ENCODE measurements at places on chromosomes 5 and 9.

- DNase-seq, result no peak
These were observed 145.7 kb upstream of the GNA14 start for GRCh38 chr9:77793849-77794248.

DNA sequence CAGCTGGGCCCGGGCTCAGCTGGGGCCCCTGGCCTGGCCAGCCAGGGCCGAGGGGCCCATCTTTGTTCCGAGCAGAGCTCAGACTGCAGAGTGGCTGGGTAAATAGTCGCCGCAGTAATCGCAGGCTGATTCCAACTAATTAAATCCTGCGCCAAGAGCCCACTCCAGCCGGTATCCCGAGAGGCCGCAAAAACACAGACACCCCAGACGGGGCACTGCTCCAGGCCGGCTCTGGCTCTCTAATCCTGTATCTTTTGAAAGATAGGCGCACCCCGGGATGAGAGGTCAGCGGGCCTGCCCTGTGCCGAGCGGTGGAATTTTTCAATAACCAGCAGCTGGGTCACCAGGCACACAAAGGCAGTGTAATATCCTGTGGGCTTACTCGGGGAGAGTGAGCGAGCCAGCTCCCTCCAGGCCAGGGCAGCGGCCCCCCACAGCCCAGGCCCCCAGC is 57.7 kb downstream of the LMX1B start:
- no peak for DNase-seq

DNA sequence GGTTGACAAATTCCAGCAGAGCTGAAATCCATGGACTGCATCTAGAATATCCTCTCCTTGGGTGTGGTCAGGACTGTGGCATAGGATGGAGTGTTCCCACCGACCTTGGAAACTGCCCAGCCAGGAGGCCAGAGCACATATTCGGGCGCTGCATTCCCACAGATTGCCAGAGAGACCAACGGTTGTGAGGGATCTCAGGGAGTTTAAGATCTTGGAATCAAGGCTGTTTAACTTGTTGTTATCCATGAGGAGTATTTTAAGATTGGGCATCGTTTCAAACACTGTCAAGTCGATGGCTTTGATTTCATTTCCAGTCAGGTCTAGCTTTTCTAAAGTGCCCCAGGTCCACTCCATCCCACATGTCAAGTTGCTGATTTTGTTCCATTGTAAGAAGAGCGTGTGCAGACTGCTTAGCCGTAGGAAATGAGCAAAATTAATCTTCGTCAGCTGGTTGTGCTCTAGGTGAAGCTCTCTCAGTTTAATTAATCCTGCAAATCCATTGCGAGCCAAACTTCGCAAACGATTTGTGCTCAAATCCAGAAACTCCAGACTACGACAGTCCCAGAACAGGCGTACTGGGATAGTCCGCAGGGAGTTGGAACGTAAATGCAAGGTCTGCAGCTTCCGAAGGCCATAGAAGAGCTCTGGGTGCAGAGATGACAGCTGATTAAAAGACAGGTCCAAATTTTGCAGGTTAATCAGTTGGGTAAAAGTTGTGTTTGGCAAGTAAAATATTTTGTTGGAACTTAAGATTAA is 1.5 kb downstream of the LRRTM2 start:
- no peak for DNase-seq

DNA sequence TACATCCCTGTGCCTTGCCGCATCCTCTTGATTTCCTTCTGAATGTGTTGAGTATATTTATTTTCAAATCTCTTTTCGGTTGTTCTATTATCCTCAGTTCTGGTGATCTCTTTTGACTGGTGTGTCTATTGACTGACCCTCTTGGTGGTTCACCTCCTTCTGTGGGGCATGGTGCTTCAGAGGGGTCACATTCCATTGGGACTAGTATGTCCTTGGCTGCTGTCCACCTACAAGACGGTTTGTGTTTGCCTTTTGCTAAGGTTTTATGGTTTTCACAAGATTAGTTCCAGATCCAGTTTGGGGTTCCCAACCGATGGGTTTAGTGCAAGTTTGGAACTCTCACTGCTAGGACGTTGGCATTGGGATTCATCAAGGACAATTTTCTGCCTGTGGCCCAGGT is 66.6 kb downstream of the PHF2 start:
- no peak for DNase-seq

DNA sequence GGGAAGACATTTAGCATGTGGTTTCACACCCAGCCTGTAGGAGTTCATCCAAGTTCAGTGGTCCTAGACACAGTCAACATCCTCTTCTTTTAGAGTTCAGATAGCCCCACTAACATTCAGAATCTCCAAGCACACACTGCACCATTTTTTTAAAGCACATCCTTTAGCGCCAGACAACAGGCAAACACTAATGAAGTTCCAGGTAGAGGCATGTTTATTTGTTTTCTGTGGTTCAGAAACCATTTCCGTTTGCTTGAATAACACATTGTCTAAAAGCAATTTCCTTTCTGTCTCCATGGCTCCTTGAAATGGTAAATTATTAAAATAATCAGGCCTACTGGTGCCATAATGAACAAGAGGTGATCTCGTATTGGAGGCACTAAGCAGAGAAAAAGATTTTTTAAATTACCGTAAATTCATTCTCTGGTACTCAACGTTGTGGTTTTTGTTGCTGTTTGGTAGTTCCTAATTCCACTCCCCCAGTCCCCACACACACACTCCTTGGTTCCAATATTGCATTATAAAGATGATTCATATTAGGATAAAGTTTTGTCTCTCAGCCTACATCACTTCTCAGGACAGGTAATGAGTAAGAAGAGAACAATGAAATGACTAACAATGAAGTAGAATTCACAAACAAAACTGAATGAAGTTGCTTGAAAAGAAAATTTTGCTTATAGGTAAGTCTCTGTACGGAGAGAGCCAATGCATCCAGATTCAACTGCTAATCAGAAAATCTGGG is 153.1 kb downstream of the PCSK1 start:
- DNase-seq, result no peak

- DNase-seq, result no peak
These were observed 25.4 kb upstream of the ANXA6 start for GRCh38 chr5:151182976-151183375.

GRCh38 chr5:109819878-109820277 is 130.2 kb downstream of the MAN2A1 start:
- DNase-seq, result no peak

DNA sequence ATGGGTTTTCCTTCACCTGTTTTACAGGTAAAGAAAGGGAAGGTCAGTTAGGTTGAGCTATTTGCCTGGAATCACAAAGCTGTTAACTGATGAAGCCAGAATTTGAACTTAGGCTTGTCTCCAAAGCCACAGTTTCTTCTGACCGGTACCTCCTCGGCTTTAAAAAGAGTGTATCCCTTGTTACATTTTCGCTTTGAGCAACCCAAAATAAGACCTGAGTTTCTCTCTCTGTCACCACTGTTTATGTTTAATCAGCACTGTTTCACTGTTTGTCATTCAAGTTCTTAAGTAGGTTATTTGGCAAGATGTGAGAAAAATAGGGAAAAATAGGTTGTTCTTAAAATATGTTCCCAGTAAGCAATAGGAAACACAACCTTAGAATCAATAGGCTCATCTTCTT is 84.6 kb downstream of the VCAN start:
- DNase-seq, result no peak

- no peak for DNase-seq
These were observed 155.1 kb downstream of the CCDC192 start for GRCh38 chr5:127858116-127858784.

DNA sequence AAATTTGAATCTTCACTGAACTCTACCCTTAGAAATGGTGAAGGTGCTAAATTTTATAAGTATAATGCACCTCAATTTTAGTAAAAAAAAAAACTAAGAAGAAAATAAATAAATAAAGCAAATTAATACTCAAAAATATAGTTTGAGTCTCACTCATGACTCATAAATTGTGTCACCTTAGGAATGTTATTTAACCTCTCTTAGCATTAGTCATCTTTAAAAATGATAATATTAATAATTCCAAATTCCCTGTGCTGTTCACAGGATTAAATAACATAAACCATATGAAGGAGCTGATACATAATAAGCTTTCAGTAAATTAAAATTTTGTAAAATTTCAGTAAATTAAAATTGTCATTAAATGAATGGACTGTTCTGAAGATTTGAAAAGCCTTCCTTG is 339.8 kb upstream of the RGMB start:
- no peak for DNase-seq

DNA sequence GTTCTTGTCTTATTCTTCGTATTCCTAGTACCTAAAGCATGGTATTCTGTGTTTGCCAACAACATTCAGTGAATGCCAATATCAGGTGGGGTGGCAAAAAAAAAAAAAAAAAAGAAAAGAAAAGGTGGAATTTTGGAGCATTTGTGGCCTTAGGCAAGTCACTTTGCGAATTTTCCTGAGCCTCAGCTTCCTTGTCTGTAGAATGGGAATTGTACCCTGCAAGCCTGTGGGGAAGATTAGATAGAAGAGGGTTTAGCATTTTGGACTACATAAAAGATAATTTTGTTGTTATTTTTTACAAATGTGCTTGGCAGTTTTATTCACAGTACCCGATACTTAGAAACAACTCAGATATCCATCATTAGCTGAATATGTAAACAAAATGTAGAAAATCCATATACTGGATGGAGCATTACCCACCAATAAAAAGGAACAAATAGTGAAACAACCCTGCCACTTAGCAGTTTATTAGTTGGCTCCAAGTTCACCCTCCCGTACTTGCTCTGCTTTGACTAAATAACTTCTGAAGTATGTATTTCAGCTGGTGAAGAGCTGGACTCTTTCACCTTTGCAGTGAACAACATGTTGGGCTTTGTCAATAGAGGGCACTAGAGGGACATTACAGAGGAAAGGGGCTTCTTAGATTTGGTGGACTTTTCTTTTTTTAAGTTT is 13.6 kb downstream of the UBE2D2 start:
- DNase-seq, result no peak
